ENCODE measurements at places on chromosomes 5 and 9.

DNA sequence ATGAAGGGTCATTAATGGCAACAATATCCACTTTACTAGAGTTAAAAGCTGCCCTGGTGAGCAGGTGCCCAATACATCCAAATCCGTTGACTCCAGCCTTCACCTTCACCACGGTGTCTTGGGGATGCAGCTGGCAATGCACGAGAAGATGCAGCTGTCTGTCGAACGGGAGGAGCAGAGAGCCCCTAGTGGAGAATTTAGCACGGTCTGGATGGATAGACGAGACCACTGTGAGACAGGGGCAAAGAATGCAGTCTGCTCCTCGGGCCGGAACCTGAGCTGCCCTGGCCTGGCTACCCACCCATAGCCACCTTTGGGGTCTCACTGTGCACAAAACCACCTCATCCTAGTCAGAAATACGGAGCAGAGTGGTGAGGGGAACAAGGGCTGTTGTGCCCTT is 35.1 kb downstream of the ADRA1B start:
- DNase-seq, result no peak

GRCh38 chr9:107378006-107378405 is 94.9 kb downstream of the RAD23B start:
- no peak for DNase-seq

DNA sequence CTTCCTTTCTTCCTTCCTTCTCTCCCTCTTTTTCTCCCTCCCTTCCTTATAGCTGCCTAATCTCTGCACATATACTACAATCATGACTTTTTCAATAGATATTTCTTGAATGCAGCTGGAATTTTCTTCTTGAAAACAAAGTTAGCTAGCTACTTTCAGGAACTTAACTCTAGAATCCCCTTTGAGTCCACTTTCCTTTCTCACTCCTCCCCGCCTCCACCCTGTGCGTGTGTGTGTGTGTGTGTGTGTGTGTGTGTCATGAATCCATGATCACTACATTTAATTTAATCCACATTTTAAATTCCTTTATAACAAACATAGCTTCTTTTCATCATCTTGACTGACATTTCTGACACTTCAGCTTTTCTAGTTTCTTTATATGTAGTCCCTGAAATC is 167.5 kb upstream of the KLF9 start:
- DNase-seq, result no peak

DNA sequence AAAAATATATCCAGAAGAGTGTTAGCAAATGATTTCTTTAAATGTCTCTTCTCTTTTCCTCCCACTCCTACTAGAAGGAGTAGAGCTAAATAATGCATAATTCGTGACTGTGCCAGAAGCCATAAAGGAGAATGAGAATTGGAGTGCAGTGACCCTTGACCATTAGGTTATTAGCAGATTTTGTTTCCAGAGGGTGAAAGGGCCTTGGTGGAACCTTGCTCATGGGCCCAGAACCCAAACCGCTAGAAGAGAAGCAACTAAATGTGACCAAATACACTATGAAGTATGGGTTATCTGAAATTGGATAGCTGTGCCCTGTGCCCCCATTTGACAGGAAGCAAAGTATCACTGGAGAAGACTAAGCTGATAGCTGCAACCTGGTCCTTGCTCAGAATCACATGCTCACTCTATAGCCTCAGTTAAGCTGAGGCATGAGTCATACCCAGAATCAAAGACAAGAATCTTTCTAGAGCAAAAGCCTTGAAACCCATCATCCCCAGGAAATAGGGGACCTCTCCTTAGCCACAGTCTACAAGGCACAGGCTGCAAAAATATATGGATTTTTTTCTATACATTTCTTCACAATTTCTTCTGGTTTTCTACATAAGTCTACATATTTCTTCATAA is 36.3 kb downstream of the CAPSL start:
- no peak for DNase-seq

DNA sequence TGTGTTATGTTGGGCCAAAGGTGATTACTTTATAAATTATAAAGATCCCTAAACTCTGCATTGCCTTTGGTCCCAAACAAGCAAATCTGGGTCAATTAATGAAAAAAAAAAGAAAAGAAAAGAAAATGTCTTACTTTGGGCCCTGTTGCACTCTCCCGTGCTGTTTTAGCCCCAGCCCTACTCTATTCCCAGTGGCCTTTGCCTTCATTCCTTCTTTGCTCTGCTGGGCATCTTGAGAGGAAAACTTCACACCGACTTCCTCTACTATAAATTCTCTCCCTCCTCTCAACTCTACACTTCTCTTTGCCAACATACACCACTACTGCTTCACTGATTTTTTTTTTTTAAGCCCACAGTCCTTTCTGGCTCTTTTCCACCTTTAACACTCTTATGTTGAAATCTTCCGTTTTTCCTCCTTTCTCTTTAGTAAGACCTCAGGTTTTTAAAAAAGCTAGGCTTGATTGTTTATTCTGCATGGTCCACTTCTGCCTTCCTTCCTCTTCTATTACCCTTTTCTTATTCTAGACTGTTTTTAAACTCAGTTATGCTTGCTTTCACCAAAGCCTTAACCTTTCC is 4.5 kb upstream of the MSMP start:
- DNase-seq, result no peak

- DNase-seq, result no peak
These were observed 4.7 kb upstream of the SH3RF2 start for GRCh38 chr5:145931718-145932117.

DNA sequence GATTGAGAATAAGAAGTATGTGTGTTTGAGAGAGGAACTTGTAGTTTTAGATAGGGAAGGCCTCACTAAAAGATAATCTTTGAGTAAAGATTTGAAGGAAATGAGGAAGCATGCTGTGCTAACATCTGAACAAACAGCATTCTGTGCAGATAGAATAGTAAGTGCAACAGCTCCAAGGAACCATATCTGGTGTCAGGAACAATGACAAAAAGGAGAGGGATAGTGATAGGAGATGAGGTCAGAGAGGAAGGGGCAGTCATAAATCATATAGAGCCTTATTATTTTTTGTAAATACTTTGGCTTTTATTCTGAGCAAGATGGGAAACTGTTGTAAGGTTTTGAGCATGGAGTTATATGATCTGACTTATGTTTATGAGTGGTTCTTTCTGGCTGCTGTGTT is 3.8 kb downstream of the MRPL22 start:
- no peak for DNase-seq

DNA sequence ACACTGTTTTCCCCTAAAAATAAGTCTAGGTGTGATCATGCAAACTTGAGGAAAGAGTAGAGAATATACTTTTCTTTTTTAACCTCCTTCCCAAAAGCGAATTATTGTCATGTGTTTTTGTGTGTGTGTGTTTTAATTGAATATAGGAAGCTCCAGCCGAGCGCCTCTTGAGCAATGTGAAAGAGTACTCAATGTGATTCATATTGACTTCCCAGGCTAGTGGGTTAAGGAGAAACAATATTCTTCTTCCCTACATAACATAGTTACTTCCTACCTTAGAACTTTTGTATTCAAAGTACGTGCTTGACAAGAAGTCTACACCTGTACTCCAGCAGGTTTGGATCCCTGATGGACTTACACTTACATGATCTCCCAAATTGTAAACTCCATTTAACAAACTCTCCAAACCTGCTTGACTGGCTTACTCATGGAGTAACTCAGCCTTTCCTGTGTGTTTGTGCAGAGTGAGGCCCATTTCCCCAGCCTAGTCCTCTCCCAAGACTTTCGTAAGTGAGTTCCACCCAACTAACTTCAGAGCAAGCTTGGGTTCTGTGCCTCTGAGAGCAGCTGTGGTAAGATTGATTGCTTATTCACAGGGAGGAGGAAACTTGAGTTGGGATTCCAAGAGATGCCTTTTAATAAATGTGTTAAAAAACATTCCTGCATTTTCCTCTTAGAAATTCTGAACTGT is 9.3 kb downstream of the SLC28A3 start:
- no peak for DNase-seq

DNA sequence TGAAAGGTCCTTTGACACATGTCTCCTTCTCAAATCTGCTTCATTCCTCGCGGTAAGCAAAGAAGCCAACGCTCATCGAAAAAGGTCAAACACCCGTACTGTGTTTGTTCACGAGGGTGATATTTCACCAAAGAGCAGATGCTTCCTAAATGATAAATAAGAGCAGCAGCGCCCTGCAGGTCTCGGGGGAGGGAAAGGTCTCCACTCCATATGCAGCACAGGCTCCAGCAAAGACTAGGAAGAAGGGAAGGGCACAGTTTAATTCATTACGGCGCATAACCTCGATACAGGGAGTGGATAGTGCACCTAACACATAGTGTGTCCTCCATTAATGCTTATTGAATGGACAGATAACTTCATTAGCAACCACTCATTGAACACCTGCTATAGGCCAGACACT is 593.3 kb downstream of the CDK5RAP2 start:
- DNase-seq, result no peak

DNA sequence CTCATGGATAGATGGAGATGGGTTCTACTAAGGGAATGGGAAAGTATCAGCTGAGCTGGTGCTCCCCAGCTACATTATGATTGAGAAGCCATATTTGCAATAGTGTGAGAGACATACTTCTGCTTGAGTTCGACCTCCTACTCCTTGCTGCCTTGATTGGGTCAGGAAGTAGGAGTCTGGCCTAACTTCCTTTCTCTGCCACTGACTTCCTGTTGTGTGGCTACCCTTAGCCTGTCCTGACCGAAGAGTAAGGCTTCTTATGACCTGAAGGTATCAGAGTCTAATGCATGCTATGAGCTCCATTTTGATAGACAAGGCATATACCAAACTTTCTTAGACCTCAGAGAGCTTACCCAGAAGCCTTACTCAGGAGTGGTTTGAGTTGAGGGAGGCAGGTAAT is 53.9 kb downstream of the OSTF1 start:
- DNase-seq, result no peak

- no peak for DNase-seq
These were observed 184.6 kb downstream of the AUH start for GRCh38 chr9:91177081-91177480.

- no peak for DNase-seq
These were observed 974 bp downstream of the CCDC69 start for GRCh38 chr5:151222790-151223446.

GRCh38 chr9:126152622-126153362 is 173.8 kb upstream of the MVB12B start:
- no peak for DNase-seq

GRCh38 chr5:139391570-139392323 is 2.0 kb upstream of the MZB1 start:
- no peak for DNase-seq

DNA sequence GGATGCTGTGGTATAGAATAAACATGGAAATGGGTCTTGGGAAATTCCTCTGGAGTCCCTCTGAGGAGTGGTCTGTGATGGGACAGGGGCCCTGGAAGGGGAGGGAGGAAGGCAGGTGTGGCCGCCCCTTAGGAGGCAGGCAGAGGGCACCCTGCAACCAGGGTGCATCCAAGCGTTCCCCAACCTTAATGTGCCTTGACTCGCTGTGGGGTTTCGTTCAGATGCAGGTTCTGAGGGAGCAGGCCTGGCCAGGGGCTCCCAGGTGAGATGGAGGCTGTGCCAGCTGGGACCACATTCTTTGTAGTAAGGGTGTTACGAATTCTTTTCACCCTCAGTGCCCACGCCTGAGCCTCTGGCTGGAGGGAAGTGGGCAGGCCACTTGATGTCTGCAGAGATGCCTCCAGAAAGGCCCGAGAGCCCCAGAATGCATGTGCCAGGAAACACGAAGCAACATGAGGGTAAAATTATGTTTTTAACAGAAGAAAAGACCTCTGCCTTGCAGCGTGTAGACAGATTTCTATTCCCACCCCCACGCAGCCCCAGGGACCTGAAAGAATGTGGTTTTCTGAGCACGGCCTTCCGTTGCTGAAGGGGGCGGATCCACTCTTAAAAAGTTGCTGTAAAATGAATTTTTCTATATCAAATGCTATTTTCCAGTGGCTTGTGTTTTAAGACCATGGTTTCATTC is 150.4 kb upstream of the IER5L start:
- DNase-seq, result no peak

- DNase-seq, result no peak
These were observed 147.2 kb downstream of the PCSK5 start for GRCh38 chr9:76037587-76038225.

DNA sequence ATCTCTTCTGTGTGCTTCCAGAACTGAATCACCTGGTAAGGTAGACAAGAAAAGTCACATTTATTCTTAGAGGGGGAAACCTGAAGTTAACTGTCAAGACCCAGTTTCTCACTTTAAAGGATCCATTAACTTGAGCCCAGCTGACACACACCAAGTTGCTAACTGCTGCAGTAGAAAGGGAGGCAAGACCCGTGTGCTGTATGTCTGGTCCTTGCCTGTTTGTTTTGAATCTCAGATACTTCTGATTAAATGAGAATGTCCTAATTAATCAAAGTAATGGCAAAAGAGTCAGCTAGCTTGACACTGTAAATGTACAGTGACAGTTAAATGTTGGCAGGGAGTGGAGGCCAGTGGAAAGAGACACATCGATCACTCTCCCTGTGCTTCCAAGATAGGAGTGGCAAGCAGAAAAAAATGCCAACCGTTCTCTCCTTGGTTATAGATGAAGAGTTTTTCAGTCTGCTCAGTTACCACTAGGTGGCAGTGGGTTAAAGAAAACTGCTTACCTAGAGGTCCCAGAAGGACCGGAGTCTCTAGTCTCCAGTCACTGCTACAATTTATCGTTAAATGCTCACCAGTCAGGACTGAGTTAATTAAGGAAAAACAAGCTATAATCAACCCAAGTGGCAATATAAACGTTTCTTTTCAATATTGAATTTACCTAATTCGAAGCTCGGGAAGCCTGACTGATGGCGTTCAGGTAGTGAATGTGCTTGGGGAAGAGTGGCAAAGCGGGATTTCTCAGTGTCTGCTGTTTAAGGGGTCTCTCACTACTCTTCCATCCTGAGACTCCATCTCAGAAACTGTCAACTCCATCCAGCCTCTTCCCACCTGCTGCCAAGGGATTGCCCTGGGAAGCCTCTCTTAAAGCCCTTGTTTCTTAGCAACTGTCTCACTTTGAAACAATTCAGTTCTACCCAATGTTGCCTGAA is 18.4 kb downstream of the LSM11 start:
- DNase-seq, result no peak

DNA sequence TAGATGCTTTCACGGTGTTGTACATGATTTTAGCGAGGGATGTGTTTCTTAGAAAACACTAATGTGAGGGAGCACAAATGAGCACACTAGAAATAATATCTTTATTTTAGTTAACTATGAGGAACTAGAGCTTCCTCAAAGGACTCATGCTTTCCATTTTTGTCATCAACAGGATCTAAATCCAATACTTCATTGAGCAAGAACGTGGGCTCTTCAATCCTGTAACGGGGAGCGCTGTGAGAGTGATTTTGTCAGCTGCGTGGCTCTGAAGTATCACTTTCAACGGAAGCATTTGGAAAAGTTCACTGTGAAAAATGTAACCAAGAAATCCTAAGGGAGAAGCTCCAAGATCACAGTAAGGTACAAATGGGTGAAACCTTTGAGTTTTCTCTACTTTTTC is 93.2 kb downstream of the LIX1 start:
- DNase-seq, result no peak

DNA sequence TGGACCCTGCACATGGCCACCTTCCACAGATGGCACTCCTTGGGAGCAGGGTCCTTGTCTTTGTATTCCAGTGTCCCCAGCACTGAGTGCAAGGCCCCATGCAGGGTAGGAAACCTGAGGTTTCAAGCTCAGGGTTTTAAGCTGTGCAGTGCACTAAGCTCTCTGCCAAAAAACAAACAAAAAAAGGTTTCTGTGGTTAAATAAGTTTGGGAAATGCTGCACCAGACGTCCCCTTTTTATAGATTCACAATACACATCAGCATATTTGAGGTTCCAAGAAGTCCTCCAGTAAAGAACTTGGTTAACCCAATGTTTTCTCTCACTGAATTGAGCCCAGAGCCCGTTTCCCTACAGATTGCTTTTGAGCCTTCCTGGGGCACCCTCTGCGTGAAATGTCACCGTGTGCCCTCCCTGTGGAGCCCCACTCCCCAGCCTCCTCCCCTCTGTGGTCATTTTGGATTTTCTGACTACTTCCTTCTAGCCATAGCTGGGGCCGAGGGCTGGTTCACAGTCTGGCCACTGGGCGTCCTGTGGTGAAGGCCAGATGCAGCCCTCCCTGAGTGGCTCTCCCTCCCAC is 17.1 kb downstream of the DELE1 start:
- no peak for DNase-seq

Data from stimulated activated CD8-positive, alpha-beta memory T cell treated with anti-CD3 and anti-CD28 coated beads, Interleukin-4, amount 100 ng/mL, for 1 hour (primary cell).